SJSA1 (cell line): ENCODE measurements at places on chromosomes 3 and 15. TPM values are rescaled to one million over a fixed set of nuclear protein-coding genes. Genes with fewer than 3 reads are reported as not detected.

The CASR gene
- not detected in 2 replicates for total RNA-seq

The RTP3 gene
- total RNA-seq = not detected in 2 replicates

DNA sequence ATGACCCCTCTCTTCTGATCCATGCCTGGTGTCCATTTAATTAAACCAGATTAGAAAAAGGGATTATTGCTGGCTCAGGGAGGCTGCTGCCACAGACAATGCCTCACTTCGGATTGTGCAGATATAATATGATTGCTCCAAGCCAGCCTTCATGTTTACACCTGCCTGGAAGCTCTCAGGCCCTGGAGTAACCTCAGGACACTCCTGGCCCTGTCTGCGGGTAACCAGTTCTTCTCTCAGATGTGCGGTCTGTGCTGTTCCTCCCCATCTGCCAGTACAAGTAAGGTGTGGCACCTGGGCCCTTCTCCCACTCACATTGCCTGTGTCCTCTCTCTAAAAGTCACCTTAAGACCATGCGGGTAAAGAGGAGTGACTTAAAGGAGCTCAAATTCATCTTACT lies 8.8 kb upstream of the GOLGA8J start:
- H3K4me1 ChIP-seq = no peaks in the 10 kb centered on the region
- no peak overlapping the region for H3K27ac ChIP-seq
- peaks cover 6% of the 10 kb centered on the region for H3K27me3 ChIP-seq
- DNase-seq = no peak

GRCh38 chr3:72595927-72596610 lies 252.2 kb downstream of the SHQ1 start:
- no peak overlapping the region for H3K4me3 ChIP-seq
- H3K27ac ChIP-seq = no peak overlapping the region
- no peaks in the 10 kb centered on the region for H3K36me3 ChIP-seq

GRCh38 chr3:16741103-16741758 lies 136.0 kb upstream of the DAZL start:
- no peak overlapping the region for H3K4me3 ChIP-seq
- peak overlapping the region; percentile 26 for H3K27ac ChIP-seq
- H3K27me3 ChIP-seq = no peaks in the 10 kb centered on the region
- no peaks in the 10 kb centered on the region for H3K36me3 ChIP-seq

DNA sequence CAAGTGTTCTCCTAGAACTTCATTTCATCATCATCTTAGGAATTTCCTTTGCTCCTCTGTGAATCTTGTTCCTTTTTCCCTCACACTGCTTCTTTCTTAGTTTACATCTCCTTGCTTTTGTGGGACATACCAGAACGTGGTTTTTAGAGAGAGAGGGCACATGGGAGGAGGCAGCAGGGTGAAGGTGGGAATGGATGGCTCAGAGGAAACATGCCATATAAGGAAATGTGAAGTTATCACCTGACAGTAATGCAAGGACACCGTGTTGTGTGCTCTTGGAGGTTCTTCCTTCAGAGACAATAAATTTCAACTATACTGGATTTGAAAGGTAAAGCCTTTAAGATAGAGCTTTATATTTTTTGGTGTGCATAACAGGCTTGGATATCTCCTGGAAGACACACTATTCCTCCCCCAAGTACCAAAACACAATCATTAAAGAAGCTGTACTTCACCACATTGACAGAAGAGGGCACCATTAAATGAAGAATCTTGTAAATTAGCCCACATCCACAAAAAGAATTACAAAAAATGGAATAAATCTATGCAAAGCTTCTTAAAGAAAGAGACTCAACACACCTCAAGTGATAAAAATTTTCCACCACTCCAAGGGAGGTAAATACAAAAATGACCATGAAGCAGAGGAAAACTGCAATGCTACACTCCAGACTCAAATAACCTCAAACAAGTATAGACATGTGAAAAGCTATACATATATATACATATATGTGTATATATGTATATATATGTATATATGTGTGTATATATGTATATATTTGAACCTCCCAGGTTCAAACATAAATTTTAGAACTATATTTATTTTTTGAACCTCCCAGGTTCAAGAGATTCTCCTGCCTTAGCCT lies 26.1 kb downstream of the RPL39L start:
- H3K27me3 ChIP-seq = no peaks in the 10 kb centered on the region
- H3K4me1 ChIP-seq = no peaks in the 10 kb centered on the region

The ARHGAP31 gene
- total RNA-seq = 8.8 and 13.7 TPM in 2 replicates
